Activated CD4-positive, alpha-beta T cell treated with anti-CD3 and anti-CD28 coated beads, Interleukin-2, Interleukin-4, amounts not matched to agents 100 ng/mL and 50 ng/mL, durations not matched to agents 16 hours and 8 hours (primary cell): ENCODE measurements at places on chromosomes 2 and 18.
A peak's percentile ranks its signal among the peaks of the same experiment; 100 is the strongest.

DNA sequence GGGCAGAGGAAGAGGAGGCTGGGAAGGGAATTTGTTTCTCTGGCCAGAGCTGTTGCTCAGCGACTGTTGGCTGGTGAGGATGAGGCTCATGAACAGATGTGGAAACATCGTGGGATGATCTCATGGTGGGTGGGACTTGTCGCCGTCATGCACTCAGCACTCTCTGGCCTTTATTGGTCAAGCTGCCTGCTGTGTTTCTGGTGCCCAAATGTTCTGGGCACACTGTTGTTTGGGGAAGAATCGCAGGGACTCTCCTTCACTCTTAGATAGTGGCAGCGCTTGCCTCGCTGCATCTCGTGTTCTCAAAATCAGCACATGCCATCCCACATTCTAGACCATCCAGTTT lies 145.6 kb downstream of the AGAP1 start:
- no peak for DNase-seq

- no peak for DNase-seq
Measured at GRCh38 chr2:58204195-58204959, 36.7 kb downstream of the FANCL start.

DNA sequence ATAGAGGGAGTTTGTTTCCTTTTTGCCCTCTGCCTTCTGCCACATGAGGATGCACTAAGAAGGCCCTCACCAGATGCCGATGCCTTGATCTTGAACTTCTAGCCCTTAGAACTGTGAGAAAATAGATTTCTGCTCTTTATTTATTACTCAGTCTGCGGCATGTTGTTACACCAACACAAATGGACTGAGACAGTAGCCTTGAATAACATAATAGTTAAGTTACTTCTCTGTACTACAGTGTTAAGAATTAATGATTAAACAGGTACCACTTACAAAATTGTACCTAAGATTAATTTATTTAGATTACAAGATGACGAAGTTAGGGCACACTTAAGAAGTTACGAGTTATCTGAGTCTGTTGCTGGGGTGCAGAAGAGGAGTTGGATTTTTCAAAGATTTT lies 42.4 kb downstream of the EHBP1 start:
- no peak for DNase-seq

- DNase-seq = no peak
Measured at GRCh38 chr2:29080886-29081743, 6.8 kb upstream of the PCARE start.

DNA sequence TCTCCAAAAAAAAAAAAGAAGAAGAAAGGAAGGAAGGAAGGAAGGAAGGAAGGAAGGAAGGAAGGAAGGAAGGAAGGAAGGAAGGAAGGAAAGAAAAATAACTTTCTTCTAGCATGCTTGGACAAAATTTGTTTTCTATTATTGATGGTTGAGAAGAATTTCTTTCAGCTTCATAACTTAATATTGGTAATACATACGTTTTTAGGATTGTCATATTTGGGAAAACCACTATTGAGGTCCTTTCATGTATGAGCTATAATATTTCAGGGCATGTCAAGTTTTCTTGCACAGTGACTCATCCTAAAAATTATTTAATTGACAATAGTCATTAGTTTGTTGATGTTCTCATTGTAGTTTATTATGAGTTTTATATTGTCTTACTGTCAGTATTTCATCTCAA lies 66.4 kb upstream of the PKDCC start:
- no peak for DNase-seq

GRCh38 chr18:35938158-35938557 lies 34.3 kb upstream of the RMP24 start:
- no peak for DNase-seq

- no peak for DNase-seq
Measured at GRCh38 chr18:22228976-22229375, 59.6 kb downstream of the GATA6 start.

DNA sequence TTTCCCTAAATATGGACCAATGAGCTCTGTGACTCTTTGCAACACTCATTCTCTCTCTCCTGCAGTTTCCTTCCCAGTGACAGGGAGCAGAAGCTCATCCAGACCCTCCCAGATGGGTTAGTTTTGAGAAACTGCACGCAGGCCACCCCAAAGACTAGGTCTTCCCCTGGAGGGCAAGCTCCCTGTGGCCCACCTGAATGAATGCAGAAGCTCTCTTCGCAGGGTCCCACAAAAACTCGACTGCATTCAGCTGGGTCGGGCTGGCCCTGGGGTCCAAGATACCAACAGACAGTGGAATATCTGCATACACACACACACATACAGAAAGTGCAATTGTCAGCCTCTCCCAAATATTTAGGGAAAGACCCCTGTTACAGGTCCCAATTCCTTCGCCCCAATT lies 37.0 kb downstream of the TFCP2L1 start:
- DNase-seq = no peak

GRCh38 chr2:88115825-88116518 lies 11.9 kb downstream of the FABP1 start:
- no peak for DNase-seq

GRCh38 chr2:110732422-110733413 lies at the start of gene ACOXL:
TSS of gene ACOXL (plus strand) at chr2:110732573. CDS start at chr2:110768390, 35,817 bp downstream.
- DNase-seq = no peak

DNA sequence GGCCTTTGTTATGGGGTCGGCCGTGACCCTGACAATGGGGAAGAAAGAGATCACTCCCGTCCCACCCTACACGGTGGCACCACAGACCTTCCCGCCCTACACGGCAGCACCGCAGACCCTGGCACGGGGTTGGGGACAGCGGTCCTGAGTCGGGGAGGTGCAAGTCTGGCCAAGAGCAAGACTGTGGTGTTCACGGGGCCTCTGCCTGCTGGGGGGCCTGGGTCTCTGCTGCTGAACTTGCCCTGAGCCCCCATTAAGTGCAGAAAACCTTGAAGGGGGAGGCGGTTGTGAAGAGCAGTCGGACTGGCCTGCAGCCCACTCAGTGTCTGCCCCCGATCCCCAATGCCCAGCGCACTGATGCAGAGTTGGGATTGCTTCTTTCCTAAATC lies 75.9 kb downstream of the SLC66A2 start:
- DNase-seq = no peak

DNA sequence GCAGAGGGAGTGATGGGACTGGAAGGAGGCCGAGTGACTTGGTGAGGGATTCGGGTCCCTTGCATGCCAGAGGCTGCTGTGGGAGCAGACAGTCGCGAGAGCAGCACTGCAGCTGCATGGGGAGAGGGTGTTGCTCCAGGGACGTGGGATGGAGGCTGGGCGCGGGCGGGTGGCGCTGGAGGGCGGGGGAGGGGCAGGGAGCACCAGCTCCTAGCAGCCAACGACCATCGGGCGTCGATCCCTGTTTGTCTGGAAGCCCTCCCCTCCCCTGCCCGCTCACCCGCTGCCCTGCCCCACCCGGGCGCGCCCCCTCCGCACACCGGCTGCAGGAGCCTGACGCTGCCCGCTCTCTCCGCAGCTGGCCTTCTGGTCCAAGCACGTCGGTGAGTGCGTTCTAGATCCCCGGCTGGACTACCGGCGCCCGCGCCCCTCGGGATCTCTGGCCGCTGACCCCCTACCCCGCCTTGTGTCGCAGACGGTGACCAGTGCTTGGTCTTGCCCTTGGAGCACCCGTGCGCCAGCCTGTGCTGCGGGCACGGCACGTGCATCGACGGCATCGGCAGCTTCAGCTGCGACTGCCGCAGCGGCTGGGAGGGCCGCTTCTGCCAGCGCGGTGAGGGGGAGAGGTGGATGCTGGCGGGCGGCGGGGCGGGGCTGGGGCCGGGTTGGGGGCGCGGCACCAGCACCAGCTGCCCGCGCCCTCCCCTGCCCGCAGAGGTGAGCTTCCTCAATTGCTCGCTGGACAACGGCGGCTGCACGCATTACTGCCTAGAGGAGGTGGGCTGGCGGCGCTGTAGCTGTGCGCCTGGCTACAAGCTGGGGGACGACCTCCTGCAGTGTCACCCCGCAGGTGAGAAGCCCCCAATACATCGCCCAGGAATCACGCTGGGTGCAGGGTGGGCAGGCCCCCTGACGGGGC lies 4.6 kb downstream of the PROC start:
- DNase-seq = no peak

- DNase-seq = peak; percentile 30
Measured at GRCh38 chr2:36294316-36294721, 61.3 kb upstream of the CRIM1 start.

DNA sequence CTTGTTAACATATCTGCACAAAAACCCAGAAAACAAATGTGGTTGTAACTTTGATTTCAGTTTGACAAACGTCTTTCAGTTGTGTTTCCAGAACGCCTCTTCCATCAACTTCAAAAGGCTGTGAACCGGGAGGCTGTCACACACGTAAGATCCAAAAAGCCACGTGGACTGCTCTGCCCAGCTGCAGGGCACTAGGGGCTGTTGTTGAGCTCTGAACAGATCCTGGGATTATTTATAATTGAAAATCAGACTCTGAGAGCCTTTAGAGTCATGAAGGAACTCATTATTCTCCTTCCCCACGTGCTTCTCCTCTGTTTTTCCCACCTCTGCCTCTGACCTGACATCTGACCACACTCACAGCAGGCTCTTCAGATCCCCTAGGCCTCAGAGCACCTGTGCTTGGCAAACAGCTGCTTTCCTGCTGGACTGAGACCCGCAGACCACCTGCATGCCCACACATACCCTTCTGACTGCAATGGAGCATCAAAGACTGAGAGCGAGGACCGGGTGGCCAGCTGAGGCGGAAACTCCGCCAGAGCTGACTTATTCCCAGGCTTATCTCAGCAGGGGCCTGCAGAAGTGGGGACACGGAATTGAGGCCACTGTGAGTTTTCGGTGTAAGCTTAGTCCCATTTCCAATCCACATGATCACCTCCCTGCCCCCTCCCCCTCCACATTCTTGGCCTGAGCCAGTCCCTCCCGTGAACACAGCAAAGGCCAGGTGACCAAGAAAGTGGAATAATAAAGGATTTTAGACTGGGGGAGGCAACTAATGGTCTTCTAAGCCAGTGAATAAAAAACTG lies 114.8 kb downstream of the ATL2 start:
- DNase-seq = peak; percentile 44

DNA sequence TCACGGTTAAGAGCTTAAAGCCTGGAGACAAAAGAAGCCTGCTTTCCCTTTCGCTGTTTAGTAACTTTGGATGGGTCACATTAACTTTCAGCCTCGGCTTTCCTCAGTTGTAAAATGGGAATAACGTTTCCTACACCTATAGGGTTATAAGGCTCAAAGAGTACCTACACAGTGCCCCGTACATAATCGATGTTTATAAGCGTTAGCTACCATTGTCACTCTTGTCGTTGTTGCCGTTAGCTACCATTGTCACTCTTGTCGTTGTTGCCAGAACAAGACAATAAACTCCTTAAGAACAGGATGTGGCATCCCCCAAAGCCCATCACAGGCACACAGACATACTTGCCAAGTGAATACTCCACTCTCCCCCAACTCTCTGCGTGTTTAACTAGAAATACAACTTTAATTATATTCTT lies 901 bp upstream of the MFSD6 start:
- DNase-seq = peak; percentile 29

- no peak for DNase-seq
Measured at GRCh38 chr2:9252002-9252357, 45.4 kb downstream of the ASAP2 start.

DNA sequence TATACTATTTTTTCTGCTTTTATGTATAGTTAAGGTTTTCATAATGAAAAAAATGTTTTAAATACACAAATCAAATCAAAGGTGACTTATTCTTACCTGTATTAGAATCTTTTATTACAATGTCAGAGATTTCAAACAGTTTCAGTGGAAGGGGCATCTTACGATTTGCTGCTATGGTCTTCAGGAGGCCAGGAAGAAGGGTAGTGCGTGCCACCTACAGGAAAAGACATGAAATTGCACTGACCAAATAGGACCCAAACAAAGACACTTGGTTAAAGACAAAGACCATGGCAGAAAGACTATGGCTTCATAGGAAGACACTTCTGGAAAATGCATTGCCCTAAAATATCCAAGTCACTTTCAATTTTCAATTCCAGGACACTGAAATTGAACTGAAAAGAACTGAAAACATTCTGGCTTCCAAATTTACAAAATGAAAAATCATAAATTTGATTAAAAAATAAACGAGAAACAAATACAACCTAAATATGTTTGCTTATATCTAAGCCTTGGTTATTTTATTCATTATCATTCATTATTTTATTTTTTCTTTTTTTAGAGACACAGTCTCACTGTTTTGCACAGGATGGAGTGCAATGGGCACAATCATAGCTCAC lies 42.1 kb downstream of the FARSB start:
- peak; percentile 35 for DNase-seq

DNA sequence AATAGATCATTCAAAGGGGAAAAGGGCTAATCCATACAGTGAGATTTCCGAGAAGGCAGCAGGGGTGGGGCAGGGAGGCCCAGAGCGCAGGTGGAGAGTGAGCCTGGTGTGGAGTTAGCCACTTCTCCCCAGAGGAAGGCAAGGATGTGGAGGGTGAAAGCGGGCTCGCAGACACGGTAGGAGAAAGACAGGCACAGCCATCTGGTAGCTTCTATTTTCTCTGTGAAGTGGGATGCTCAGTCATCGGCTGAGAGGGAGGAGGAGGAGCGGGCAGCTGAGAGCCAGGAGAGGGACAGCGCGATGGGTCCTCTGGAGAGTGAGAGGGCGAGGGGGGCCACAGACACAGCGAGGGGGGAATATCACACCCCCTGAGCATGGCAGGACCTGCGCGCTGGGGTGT lies 153.3 kb upstream of the NDUFV2 start:
- no peak for DNase-seq

DNA sequence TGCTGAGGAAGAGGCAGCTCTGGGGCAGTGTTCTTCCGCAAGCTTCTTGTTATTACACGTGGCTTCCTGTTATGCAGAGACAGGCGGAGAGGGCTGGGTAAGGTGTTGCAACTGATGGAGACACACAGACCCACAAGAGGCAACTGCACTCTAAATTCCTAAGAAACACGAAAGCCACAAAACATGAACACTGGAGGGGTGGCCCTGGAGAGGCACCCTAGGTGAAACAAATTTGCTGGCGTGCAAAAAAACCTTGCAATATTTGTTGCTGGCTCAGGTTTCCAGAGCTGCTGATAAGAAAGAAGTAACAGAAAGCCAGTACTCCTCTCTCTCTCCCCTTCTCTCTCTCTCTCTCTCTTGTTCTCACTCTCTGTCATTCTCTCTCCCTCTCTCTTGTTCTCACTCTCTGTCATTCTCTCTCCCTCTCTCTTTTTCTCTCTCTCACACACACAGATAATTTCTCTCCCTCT lies 31.8 kb downstream of the ARHGAP25 start:
- peak; percentile 93 for DNase-seq

- DNase-seq = no peak
Measured at GRCh38 chr2:238602223-238602960, 175.7 kb downstream of the ASB1 start.

DNA sequence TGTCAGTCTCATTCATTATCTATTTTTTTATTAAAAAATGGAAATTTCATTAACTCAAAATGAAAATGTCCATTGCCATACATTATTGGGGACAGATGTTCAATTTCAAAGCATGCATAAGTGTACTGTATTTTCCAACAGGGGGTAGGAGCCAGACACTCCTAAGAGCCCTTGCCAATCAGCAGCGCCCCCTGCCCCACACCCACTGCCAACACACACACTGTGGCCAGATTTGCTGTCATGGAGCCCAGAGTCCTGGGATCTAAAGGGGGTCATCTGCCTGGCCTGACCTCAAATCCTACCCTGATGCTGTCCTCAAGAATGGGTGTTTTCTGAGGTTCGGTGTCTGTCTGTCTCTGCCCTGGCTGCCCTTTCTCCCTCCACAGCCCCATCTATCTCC lies 162.2 kb upstream of the TWIST2 start:
- no peak for DNase-seq

- DNase-seq = no peak
Measured at GRCh38 chr18:21799721-21800120, 59.1 kb downstream of the MIB1 start.
